CD4-positive, alpha-beta T cell treated with Interleukin-21 for 1 hour (primary cell): ENCODE measurements at places on chromosomes 1 and 21.

- DNase-seq = no peak
Observed at GRCh38 chr1:21625390-21626190, 43.6 kb downstream of the RAP1GAP start.

DNA sequence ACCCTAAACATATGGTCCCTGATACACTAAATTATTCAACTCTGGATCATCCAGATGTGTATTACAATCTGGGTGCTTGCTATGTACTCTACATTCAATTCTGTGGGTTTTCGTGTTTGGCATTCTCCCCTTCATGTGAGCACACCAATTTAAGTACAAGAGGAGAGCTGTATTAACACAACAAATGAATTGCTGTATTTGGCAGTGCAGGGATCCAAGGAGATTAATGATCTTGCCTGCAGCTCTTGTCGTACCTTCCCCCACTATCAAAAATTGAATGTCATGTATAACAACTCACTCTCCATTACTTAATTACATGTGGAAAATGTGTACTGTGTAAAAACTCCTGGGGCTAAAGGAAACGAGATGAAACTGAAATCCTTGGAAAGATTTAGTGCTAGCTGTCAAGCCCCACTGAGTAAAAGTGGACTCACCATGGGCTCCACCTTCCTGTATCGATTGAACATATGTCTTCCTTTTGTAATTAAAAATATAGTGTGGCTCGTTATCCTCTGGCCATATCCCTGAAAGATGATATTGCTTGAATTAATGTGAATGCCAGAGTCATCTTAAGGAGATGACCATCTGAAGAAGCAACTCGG, 172.2 kb upstream of the L1TD1 start:
- DNase-seq = no peak

GRCh38 chr1:180836449-180836848, 76.2 kb upstream of the KIAA1614 start:
- DNase-seq = no peak

DNA sequence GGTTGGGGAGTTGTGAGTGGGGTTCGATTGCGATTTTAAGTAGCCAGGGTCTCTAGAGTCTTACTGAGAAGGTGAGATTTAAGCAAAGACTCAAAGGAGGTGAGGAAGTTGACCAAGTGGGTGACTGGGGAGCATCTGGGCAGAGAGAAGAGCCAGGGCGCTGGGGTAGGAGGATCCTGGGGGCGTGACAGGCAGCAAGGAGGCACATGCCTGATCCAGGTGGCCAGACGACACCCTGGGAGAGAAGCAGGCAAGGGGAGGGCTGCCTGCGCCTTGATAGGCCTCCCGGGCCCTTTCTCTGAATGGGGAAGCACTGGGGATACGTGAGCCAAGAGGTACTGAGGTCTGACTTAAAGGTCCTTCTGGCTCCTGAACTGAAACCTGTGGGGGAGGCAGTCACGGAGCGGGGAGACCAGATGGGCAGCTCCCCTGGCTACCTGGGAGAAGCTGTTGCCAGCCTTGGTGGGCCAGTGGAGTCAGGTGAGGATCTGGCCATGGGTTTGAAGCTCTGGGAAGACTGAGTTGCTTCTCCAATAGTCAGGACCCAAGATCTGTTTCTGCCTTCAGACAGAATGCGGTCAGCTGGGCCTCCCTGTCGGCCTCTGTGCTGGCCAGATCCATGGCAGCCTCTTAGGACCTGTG, 5.4 kb downstream of the ZBTB48 start:
- DNase-seq = no peak

- no peak for DNase-seq
Observed at GRCh38 chr1:36116901-36117300, 8.1 kb downstream of the COL8A2 start.

DNA sequence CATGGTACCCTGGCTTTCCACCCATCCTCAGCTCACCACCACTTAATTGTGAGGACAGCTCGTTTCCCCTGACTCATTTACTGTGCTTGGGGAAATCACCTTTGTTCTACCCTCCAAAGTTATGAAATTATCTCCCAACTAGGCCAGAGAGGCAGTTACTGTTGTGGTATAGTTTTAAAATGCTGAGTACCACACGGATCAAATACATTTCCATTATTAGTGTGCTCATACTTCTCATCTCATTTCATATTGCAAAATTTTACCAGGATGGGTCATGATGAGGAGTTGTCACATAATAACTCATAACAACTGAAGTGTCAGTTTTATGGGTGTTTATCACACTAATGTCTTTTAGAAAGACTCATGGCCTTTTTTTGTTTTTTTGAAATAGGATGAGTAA, 9.2 kb upstream of the OR2B11 start:
- DNase-seq = no peak

GRCh38 chr1:32969566-32969965, 5.0 kb upstream of the RNF19B start:
- no peak for DNase-seq

DNA sequence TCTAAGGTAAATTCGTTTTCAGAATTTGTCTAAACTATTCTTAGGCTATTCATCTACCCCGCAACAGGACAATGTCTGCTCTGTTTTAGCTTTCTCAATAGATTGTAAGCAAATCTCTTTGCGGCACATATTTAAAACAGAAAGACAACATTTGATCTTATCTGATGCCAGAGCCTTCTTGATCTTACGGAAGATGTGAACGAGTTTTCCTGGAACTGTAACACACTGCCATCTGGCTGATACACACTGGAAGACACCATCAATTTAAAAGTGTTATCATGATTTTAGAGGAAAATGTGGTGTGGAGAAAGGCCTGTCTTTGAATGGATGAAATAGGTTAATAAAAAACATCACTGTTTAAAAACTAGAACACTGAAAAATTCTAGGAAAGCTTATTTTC, 36.1 kb downstream of the COA6 start:
- peak; percentile 72 for DNase-seq

DNA sequence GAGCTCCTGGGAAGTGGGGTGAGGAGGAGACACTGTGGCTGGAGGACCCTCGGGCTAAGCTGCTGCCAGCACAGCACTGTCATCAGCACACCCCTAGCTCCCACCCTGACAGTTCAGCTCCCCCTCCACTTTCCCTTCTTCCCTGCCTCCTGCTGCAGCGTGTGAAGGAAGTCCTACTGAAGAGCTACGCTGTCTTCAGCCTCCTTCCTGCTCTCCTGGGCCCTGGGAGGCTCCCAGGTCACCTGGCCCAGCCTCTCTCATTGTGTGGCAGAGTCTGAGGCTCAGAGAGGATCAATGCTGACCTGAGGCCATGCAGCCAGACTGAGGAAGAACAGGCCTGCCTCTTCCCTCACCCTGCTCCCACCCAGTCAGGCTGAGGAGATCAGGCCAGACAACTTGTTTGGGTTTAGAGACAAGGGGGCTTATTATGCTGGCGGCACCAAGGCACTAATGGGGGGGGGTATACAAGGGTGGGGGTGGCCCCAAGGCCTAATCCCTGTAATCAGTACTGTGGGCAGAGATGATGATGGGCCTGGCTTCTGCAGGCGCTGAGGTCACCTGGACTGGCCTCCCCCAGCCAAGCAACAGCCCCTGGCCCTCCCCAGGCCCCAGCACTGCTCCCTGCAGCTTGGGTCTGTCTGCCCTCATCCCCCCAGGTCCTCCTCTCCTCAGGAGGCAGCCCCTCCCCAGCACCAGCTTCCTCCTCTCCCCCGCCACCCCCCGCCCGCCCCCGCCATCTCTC, 9.1 kb downstream of the NES start:
- DNase-seq = no peak

GRCh38 chr1:27403065-27403726, 10.8 kb downstream of the GPR3 start:
- DNase-seq = peak; percentile 22

GRCh38 chr1:161209790-161210409, 5.2 kb upstream of the FCER1G start:
- peak; percentile 80 for DNase-seq

- DNase-seq = no peak
Observed at GRCh38 chr21:15444118-15444960, 285.4 kb upstream of the USP25 start.

DNA sequence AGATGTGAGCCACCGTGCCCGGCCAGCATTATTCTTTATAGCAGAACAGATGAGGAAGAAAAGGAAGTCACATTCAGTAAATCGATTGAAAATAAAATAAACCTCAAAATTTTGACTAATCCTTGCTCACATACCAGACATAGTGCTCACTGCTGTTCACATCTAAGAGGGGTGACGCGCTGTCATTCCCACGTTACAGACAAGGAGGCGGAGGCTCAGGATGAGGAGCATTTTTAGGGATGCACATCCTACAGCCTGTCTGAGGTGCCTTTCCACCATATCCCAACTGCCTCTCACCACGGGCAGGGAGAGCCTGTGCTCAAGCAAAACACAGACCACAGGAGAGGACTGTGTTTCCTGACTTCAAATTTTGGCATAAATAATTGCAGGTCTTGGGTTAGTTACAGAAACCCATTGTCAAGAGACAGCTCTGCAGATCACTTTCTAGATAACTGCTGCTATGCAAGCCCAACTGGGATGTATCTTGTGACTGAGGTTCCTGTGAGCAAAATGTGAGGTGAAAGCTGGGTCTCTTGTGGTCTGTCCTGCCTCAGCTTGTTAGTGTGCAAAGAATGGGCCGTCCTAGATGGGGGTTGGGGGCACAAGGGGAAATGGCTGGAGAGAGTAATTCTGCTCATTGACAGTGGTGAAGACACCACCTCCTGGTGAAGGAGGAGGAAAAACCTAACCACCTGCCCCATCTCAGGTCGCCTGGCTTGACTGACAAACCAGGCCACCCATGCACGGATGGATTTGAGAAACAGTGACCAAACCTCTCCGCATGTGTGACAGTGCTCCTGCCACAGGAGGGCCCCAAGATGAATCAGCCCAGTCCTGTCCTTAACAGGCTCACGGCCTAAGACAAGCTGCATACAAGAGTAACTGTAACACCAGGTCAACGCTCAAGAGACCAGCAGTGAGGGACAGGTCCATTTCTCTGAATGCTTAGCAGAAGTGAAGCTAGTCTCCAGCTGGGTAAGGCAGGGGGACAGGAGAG, 8.2 kb downstream of the TNN start:
- no peak for DNase-seq

DNA sequence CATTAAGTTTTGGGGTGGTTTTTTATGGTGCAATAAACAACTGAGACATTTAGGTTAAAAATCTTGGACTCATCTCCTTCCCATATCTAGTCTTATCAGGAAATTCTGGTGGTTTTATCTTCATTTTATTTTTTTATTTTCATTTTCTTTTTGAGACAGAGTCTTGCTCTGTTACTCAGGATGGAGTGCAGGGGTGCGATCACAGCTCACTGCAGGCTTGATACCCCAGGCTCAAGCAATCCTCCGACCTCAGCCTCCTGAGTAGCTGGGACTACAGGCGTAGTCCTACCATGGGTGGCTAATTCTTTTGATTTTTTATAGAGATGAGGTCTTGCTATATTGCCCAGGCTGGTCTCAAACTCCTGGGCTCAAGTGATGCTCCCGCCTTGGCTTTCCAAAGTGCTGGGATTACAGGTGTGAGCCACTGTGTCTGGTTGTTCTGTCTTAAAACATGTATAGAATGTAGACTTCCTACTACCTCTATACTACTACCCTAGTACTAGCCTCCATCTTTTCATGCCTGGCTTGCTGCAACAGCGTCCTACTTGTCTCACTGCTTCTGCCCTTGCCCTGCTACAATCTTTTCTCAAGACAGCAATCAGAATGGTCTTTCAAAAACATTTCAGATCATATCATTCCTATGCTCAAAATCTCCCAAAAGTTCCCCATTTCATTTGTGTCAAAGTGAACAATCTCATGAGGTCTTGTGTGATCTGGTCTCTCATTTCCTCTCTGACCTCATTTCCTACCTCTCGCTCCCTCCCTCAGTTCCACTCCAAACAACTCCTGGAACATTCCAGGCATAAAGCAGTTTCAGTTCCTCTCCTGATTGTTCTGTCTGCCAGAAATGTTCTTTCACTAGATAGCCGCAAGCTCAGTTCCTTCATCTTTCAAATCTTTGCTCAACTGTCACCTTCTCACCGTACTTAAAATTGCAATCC, 5.9 kb upstream of the FCGR2A start:
- DNase-seq = no peak

DNA sequence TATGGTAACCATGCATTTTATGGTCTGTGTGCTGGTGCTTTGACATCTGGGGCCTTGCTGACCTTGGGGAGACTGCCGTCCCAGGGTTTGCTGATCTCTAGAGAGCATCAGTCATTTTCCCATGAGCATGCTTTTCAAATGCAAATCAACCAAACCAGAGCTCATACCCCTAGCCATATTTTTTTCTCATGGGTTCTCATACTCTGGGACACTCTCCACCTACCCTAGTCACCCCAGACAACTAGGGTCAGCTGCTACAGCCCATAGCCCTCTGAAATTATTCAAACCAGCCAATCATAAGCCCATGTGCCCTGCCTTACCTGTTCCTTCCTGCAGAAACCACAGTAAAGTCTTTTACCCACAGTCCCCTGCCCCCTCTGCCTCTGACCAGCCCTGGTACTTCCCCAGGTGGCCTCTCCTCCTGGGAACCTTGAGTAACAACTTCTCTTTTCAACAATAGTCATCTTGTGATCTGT, 132.0 kb downstream of the MAP3K21 start:
- no peak for DNase-seq

- DNase-seq = no peak
Observed at GRCh38 chr21:25676451-25676850, 37.4 kb downstream of the JAM2 start.

DNA sequence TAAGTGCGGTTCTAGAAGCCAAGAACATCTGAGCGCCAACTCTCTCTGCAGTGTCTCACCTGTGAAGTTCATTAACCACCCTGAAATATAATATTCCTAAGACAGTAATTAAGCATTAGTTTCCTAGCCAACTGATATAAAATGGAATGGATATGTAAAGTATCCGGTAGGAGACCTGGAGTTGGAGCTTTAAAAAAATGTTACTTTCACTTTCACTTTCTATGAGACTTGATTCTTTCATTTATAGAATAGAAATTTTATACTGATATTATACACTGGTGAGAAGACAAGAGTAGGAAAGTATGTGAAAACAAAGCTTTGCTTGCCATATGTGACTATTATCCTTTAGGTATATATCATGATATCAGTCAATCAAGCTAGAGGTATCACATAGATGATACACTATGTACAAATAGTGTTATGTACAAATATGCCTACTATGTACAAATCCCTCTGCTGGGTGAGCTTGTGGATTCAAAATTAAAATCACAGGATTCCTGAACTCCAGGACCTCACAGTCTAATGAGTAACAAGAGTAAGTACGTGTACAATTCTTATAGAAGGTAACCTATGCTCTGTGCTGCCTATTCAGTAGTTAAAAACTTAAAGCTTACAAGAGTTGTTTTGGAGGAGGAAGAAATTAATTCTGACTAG, 934.2 kb downstream of the TTLL7 start:
- no peak for DNase-seq

DNA sequence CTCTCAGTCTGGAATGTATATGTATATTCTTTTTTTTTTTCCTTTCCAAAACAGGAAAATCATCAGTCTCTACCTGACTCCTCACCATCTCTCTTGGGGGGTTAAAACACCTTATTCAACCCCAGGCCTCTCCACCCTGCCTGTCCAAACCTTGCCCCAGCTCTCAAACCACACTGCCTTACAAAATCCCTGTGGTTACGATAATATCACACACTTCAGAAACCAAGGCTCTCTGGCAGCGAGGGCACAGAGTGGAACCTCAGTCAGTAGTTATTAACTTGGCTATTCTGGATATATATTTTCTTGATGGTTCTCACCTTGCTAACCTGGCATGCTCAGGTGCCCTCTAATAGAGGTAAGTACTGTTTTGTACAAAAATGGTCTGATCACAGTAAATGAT, 24.7 kb downstream of the KIAA0040 start:
- no peak for DNase-seq

GRCh38 chr1:200908191-200908868, 13.6 kb downstream of the INAVA start:
- no peak for DNase-seq

GRCh38 chr1:154546264-154547063, 12.0 kb downstream of the UBE2Q1 start:
- DNase-seq = peak; percentile 56
